ENCODE measurements at places on chromosomes 13 and 19. TPM values are rescaled to one million over a fixed set of nuclear protein-coding genes. Genes with fewer than 3 reads are reported as not detected.

FGF21 gene
- total RNA-seq = not detected

GRIN3B gene
- total RNA-seq = not detected

SCN1B gene
- 48.2 TPM for total RNA-seq

ALOX5AP gene
- 8.4 TPM for total RNA-seq

CGB2 gene
- not detected for total RNA-seq

SIAH3 gene
- not detected for total RNA-seq

THAP8 gene
- 4.2 TPM for total RNA-seq

APOC1 gene
- total RNA-seq = 1.00 TPM

C19orf18 gene
- total RNA-seq = 2.4 TPM

ZNF799 gene
- 2.3 TPM for total RNA-seq

COL4A2 gene
- total RNA-seq = 91.2 TPM

TMEM150B gene
- total RNA-seq = 1.7 TPM

ZNF460 gene
- total RNA-seq = 23.0 TPM

LYL1 gene
- total RNA-seq = 7.2 TPM

DCAF15 gene
- 15.4 TPM for total RNA-seq

NLRP7 gene
- not detected for total RNA-seq

LACC1 gene
- 4.2 TPM for total RNA-seq

OR4F17 gene
- not detected for total RNA-seq

CEACAM8 gene
- total RNA-seq = not detected

GNA15 gene
- 2.8 TPM for total RNA-seq

SELENOV gene
- total RNA-seq = not detected

MYPOP gene
- total RNA-seq = 15.2 TPM

TEX101 gene
- total RNA-seq = not detected

ZNF829 gene
- total RNA-seq = 1.8 TPM

CYP2A6 gene
- 0.27 TPM for total RNA-seq

METTL21C gene
- not detected for total RNA-seq

PDE4C gene
- total RNA-seq = 1.8 TPM

CCL25 gene
- not detected for total RNA-seq

ERVK3-1 gene
- total RNA-seq = 20.0 TPM

ZNF432 gene
- 8.2 TPM for total RNA-seq

DCLK1 gene
- total RNA-seq = 12.7 TPM

MTUS2 gene
- total RNA-seq = 118 TPM

SERTM1 gene
- total RNA-seq = 1.4 TPM

CDX2 gene
- not detected for total RNA-seq

MATK gene
- 0.24 TPM for total RNA-seq

BORA gene
- 0.86 TPM for total RNA-seq

SLITRK5 gene
- 0.03 TPM for total RNA-seq

FGF14 gene
- total RNA-seq = 2.6 TPM

KIR2DL4 gene
- total RNA-seq = not detected

HIPK4 gene
- not detected for total RNA-seq

EIF3K gene
- total RNA-seq = 644 TPM

Measured in Right ventricle myocardium superior (tissue), 1 donor.